Left ventricle myocardium superior (tissue), 1 donor: ENCODE measurements at places on chromosomes 2 and 18. TPM values are rescaled to one million over a fixed set of nuclear protein-coding genes. Genes with fewer than 3 reads are reported as not detected.

DNA sequence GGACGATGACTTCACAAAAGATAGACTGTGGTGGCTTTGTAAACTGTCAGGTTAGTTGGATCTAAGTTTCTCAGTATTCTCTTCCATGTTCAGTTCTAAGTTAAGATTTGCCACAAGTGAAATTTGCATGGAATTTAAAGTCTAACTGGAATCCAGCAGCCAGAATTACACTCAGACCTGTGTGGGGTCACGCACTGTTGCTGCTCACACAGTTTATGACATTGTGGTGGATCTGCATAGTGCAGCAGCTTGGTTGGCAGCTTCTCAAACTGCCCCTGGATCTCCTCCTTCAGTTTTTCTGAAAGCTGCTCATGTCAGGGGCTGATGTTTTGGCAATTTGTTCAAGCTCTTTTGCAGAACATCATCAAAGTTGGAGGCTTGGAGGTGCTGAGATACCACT is 228.1 kb upstream of the KCNJ3 start:
- no peak for DNase-seq

DNA sequence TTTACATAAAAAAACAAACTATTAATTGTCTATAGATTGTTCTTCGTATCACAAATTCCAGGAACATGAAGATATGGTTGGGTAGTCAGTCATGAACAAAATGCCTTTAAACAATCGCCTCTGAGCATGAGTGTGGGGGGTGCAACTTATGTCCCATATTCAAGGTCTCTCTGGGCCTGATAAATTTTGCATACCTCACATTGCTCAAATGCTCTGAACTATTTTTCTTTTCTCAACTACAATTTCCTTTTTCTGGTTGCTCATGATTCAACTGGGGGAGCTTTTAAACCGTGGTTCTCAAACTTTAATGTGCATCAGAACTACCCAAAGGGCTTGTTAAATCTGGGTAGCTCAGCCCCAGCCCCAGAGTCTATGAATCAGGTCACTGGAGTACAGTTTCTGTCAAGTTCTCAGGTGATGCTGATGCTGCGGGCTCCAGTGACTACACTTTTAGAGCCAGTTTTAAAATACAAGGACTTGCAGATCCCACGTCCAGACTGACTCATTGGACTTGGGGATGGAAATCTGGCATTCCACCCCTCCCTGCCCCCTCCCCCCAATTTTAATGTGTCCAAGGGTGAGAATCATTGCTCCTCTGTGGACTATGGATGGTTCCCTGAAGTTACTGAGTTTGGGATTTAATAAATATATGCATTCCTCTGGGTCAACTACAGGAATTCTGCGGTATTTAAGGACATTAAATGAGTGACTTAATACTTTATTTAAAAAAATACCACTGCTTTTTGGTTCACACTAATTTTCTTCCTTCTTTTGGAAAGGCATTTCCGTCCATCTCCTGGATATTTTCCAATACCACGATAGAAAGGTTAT is 1.5 kb upstream of the GPD2 start:
- DNase-seq, result no peak

GRCh38 chr2:31429759-31430438 is 15.4 kb upstream of the XDH start:
- DNase-seq, result no peak

RGPD4 gene
- 0.10 TPM for total RNA-seq

PDE1A gene
- total RNA-seq, result 16.9 TPM
